Activated T-helper 2 cell treated with anti-CD3 and anti-CD28 coated beads, Interferon-gamma antibody, Interleukin-2, Interleukin-4, amounts not matched to agents 10 μg/mL and 5 μg/mL and 100 μg/mL, durations not matched to agents 14 hours and 24 hours and 36 hours (primary cell): ENCODE measurements at places on chromosomes 6 and 20. TPM values are rescaled to one million over a fixed set of nuclear protein-coding genes. Genes with fewer than 3 reads are reported as not detected.

GRCh38 chr6:132310921-132311320 lies 90.4 kb downstream of the MOXD1 start:
- no peak for DNase-seq
- H3K27ac ChIP-seq = no peak overlapping the region
- H3K36me3 ChIP-seq = no peaks in the 10 kb centered on the region
- H3K4me1 ChIP-seq = no peaks in the 10 kb centered on the region
- no peak overlapping the region for H3K4me3 ChIP-seq
- H3K27me3 ChIP-seq = peaks cover 11% of the 10 kb centered on the region

DNA sequence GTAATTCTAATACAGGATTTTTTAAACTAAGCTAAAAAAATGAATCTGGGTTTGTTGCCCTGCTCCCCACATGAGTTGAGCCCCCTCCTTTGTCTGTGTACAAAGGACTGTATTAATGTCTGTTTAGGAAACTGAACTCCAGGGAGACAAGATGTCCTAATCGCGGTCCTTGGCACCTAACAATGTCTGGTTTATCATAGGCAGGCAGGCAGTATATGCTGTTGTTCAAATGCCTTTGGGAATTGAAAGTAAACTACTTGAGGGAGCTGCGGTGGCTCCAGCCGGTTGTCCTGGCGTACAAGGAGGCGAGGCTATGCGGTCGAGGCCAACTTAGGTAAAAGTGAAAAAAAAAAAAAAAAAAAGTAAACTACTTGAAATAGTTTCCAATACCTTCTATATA lies 98.5 kb downstream of the TULP4 start:
- no peak overlapping the region for H3K27ac ChIP-seq
- H3K4me1 ChIP-seq = peaks cover 3% of the 10 kb centered on the region
- no peaks in the 10 kb centered on the region for H3K27me3 ChIP-seq
- no peaks in the 10 kb centered on the region for H3K36me3 ChIP-seq
- no peak overlapping the region for H3K4me3 ChIP-seq

DNA sequence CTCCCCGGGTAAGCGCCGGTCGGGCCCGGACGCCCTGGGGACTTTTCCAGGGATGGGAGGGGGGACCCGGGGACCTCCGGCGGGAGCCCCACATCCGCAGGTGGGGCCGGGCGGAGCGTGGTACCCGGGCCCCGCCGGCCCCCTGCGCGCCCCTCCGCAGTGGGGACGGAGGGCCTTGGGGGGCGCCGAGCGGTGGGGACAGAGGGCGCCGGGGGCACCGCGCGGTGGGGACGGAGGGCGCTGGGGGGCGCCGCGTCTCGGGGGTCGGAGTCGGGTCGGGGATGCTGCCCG lies 270 bp downstream of the PLEKHG1 start:
- peaks cover 14% of the 10 kb centered on the region for H3K4me1 ChIP-seq
- peaks cover 73% of the 10 kb centered on the region for H3K27me3 ChIP-seq
- DNase-seq = no peak
- no peak overlapping the region for H3K27ac ChIP-seq
- no peaks in the 10 kb centered on the region for H3K36me3 ChIP-seq

Gene ULBP3
- total RNA-seq = 0.52 and 0.53 TPM in 2 replicates

Gene EDN3
- total RNA-seq = not detected in 2 replicates

- peak overlapping the region; percentile 38 for H3K4me3 ChIP-seq
- H3K27me3 ChIP-seq = no peaks in the 10 kb centered on the region
- H3K36me3 ChIP-seq = peaks cover 81% of the 10 kb centered on the region
Observed at GRCh38 chr6:135212020-135212806, 31.1 kb downstream of the MYB start.

GRCh38 chr20:45174434-45175364 lies at the start of gene PI3:
PI3 (plus strand) TSS chr20:45174902; CDS start chr20:45174923, 21 bp downstream.
- peaks cover 9% of the 10 kb centered on the region for H3K27me3 ChIP-seq
- DNase-seq = no peak
- no peak within 1 kb of the TSS for H3K27ac ChIP-seq
- no peaks in the 10 kb centered on the region for H3K36me3 ChIP-seq
- no peak within 1 kb of the TSS for H3K4me3 ChIP-seq
- H3K4me1 ChIP-seq = no peaks in the 10 kb centered on the region

- no peak overlapping the region for H3K27ac ChIP-seq
- H3K4me3 ChIP-seq = no peak overlapping the region
- H3K4me1 ChIP-seq = no peaks in the 10 kb centered on the region
- DNase-seq = no peak
- no peaks in the 10 kb centered on the region for H3K27me3 ChIP-seq
- H3K36me3 ChIP-seq = no peaks in the 10 kb centered on the region
Observed at GRCh38 chr6:66245231-66245630, 538.2 kb upstream of the EYS start.

GRCh38 chr6:156379392-156380289 lies 397.5 kb upstream of the ARID1B start:
- no peaks in the 10 kb centered on the region for H3K27me3 ChIP-seq
- H3K4me1 ChIP-seq = no peaks in the 10 kb centered on the region
- no peak for DNase-seq
- no peaks in the 10 kb centered on the region for H3K36me3 ChIP-seq
- H3K27ac ChIP-seq = no peak overlapping the region
- H3K4me3 ChIP-seq = no peak overlapping the region

Gene COL9A3
- 0.27 and 0.32 TPM in 2 replicates for total RNA-seq

DNA sequence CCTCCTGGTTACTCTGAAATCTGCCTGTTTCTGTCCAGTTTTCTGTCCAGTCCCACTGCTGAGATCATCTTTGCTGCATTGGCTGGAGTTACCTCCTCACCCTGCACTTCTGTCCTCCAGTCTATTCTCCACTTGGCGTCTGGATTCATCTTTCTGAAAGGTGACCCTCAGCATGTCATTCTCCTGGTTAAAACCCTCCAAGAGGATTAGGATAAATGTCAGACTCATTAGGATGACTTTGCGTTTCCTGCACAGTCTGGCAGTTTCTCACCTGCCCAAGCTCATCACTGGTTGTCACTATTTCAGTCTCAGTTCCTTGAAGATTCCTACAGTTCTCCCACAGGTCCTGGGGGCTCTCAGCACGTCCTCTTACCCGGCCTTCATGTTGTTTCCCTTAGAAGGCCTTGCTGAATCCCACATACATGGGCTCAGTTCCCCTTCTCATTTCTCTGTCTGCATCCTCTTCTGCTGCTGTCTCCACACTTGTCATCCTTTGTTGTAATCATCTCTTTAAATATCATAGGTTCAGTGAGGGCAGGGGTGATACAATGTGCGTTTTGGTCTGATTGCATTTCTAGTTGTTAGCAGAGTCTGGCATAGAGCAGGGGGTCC lies 374.8 kb downstream of the QKI start:
- no peaks in the 10 kb centered on the region for H3K27me3 ChIP-seq
- no peak overlapping the region for H3K4me3 ChIP-seq
- H3K4me1 ChIP-seq = peaks cover 2% of the 10 kb centered on the region

Gene FBXL4
- total RNA-seq = 12.6 and 13.9 TPM in 2 replicates
